ENCODE measurements at places on chromosomes 13 and 19.

- ATAC-seq: no peak
These were observed 127.2 kb downstream of the CRYL1 start for GRCh38 chr13:20398459-20398858.

DNA sequence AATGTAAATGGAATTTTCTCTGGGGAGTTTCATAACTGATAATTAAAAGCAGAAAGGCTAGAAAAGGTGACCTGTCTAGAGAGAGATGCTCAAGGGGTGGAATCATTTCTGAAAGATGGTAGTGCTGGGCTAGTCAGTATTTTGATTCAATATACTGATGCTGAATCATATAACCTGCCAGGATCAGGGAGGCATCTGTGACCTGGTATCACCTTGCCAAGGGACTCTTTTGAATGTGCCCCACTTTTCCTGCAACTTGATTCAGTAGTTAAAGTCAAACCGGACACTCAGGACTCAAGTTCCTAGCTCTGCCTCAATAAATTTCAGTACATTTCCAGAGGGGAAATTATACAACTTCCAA, 15.8 kb downstream of the LCP1 start:
- ATAC-seq: no peak

DNA sequence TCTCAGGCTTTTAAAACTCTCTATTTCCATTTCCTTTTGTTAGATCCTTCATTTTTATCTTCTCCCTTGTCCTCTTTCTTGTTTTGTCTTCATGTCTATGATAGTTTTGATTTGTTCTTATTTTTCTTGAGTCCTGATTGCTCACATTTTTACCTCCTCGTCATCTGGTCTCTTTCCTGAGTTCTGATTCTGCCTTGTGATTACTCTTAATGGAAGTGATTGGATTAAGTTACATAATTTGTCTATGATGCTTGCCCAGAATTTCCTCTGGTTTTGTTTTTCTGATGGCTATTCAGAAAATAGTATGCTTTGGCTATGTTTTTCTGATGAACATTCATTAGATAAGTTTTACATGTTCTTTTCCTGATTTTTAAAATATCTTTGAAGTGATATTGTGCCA, 102.6 kb downstream of the DNAJC3 start:
- peak; percentile 41 for ATAC-seq

DNA sequence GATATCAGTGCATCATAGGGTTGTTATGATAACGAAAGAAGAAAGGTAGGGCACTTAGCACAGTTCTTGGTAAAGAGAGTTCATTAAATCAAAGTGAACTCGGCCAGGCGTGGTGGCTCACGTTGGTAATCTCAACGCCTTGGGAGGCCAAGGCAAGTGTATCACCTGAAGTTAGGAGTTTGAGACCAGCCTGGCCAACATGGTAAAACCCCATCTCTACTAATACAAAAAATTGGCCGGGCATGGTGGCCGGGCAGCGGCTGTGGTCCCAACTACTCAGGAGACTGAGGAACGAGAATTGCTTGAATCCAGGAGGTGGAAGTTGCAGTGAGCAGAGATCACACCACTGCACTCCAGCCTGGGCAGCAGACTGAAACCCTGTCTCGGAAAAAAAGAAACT, 19.1 kb downstream of the PSPC1 start:
- ATAC-seq: no peak

DNA sequence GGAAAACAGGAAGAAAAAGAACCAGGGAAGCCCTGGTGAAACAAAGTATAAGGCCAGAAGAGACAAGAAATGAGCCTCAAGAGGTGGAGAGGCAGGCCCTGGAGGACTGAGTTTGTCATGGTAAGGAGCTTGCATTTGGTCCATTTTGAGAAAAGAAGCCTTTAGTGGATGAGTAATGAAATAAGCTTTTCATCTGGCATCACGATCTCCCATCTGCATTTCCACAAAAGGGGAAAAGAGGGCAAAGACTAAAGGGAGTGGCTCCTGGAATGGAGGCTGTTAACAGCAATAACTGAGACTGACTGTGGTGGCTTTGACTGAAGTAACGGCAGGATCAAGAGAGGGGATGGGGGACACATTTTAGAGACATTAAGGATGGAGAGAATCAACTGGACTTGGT, 148.8 kb upstream of the NBEA start:
- ATAC-seq: no peak

GRCh38 chr19:13401388-13401787, 104.9 kb downstream of the CACNA1A start:
- ATAC-seq: no peak

DNA sequence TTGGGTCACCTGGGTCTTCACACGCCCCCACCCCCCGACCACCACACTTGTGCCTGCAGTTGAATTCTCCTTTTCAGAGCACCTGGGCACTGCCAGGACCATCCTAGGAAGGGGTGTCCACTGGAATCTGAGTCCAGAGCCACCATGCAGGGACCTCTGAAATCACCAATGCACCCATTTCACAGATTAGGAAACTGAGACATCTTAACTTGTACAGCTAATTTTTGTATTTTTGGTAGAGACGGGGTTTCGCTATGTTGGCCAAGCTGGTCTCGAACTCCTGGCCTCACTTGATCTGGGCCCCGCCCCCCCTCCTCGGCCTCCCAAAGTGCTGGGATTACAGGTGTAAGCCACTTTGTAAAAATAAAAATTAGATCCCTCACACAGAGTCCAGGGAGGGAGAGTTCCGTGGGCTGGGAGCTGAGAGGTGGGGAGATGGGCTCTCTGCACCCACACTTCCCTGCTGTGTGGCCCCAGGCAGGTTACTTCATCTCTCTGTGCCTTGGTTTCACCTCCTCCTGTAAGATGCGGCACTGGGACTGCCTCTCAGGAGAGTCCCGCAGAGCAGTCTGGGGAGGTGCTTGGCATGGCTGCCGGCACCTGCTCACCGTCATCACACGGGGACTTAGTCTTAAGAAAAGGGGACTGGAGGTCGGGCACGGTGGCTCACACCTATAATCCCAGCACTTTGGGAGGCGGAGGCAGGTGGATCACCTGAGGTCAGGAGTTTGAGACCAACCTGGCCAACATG, 45.9 kb upstream of the C19orf12 start:
- no peak for ATAC-seq

DNA sequence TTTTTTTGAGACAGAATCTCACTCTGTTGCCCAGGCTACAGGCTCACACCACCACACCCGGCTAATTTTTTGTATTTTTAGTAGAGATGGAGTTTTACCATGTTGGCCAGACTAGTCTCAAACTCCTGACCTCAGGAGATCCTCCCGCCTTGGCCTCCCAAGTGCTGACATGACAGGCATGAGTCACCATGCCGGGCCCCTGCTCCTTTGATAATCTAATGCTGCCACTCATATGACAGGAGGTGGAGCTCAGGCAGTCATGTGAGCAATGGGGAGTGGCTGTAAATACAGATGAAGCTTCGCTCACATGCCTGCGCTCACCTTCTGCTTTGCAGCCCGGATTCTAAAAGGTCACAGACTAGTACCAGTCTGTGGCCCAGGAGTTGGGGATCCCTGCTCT, 25.1 kb downstream of the ARHGEF18 start:
- peak; percentile 39 for ATAC-seq

GRCh38 chr13:24075137-24075975, 85.2 kb upstream of the SPATA13 start:
- no peak for ATAC-seq

All from SK-N-SH treated with all-trans-retinoic acid at 6 μM for 48 hours (cell line).